ENCODE measurements at places on chromosomes 1 and 21.

DNA sequence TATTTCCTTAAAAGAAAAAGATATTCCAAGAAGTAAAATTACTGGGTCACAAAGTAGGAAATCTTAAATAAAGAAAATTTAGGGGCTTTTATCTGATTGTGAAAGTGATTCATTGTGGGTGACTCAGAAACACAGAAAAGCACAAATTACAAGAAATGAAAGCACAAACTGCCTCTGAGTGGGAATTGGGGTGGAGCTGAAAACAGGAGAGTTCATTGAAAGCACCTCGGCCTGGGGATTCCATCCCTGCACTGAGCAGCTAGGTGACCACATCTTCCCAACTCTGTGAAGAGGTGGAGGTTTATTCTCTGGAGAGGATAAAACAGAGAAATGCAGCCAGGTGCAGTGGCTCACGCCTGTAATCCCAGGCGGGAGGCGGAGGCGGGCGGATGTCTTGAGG is 7.4 kb downstream of the GJA4 start:
- DNase-seq, result no peak

- no peak for DNase-seq
These were observed 121.7 kb downstream of the DTL start for GRCh38 chr1:212157252-212157651.

DNA sequence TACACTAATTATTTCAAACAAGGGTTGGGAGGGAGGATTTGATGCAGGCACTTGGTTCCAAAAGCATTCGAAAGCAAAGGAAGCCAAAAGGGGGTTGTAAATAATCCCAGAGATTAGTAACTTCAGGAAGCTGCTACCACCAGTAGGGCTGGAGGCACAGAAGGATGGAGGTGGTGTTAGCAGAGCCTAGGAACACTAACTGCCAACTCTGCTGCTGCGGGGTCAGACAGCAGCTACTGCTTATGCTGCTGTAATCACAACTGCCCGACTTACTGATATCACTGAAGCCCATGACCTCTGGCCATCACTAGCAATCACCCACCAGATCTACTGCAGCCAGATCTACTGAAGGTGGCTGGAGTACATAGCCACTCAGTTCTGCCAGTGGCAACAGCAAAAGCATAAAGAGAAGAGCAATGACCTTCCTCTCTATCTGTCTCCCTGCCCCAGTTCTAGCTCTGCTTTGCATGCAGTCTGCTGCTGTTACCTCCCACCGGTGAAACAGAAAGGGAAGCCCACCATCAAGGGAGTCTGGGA is 408.5 kb downstream of the PLPP3 start:
- DNase-seq, result no peak

GRCh38 chr21:31552826-31553225 is 106.7 kb upstream of the SOD1 start:
- DNase-seq, result no peak

GRCh38 chr1:89112871-89113613 is 12.9 kb downstream of the GBP2 start:
- no peak for DNase-seq

DNA sequence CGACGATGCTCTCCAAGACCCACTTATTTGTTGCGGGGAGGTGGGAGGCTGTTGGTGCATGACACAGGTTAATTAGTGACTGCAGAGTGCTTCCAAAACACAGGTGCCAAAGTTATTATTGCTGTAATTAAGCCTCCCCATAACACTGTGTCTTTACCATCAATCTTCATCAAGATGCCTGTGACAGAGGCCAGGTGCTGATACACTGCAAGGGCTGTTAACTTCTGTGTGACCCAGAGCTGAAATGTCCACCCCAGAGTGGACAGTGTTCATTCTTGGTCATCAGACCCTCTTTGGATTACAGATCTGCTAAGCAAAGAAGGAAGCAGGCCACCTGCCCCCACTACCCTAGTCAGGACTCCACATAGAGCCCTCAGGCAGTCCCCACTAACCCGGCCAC is 55.5 kb downstream of the CAPN8 start:
- no peak for DNase-seq

GRCh38 chr1:116508085-116508983 is 62.5 kb downstream of the CD58 start:
- DNase-seq, result no peak

- no peak for DNase-seq
These were observed 859.5 kb downstream of the USP25 start for GRCh38 chr21:16589006-16589898.

GRCh38 chr1:8239039-8239305 is 78.9 kb upstream of the SLC45A1 start:
- no peak for DNase-seq

GRCh38 chr1:68198752-68199151 is 33.6 kb downstream of the WLS start:
- no peak for DNase-seq

DNA sequence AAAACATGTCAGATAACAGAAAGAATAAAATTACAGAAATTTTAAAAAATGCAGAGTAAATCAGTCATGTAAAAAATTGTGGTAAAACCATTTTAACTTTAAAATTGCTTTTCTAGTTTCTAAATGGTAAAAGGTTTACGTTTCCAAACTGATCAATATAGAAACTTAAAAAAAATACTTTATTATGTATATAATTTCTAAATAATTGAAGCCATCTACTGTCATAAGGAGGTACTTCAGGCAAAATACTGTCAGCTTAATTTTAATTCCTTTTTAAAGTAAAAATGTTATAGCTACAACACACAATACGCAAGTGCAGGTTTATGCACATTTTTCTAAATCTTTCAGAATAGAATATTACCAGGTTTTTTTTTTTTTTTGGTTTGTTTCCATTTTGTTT is 159.9 kb downstream of the HFM1 start:
- DNase-seq, result no peak

- peak; percentile 3 for DNase-seq
These were observed 69.0 kb downstream of the SLC35A3 start for GRCh38 chr1:100038660-100039287.

DNA sequence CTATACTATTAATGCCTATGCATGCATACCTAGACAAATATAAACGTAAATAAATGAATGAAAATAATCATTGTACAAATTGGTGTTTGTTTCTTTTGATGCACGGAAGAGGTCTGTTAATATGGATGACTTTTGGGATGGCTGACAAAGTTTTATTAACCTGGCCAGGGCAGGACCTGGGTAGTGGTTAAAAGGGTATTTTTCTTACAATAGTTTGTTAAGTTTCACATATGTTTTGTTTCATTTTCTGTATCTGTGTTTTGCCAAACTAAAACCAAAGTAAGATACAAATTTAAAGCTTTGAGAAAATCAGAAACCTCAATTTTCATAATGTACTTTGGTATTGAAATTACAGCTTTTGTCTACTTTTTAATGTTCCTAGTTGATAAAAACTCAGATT is 222.7 kb upstream of the OLFM3 start:
- DNase-seq, result no peak

GRCh38 chr1:85568660-85569059 is 11.9 kb upstream of the CCN1 start:
- no peak for DNase-seq

GRCh38 chr1:87950369-87950768 is 621.7 kb downstream of the LMO4 start:
- no peak for DNase-seq

DNA sequence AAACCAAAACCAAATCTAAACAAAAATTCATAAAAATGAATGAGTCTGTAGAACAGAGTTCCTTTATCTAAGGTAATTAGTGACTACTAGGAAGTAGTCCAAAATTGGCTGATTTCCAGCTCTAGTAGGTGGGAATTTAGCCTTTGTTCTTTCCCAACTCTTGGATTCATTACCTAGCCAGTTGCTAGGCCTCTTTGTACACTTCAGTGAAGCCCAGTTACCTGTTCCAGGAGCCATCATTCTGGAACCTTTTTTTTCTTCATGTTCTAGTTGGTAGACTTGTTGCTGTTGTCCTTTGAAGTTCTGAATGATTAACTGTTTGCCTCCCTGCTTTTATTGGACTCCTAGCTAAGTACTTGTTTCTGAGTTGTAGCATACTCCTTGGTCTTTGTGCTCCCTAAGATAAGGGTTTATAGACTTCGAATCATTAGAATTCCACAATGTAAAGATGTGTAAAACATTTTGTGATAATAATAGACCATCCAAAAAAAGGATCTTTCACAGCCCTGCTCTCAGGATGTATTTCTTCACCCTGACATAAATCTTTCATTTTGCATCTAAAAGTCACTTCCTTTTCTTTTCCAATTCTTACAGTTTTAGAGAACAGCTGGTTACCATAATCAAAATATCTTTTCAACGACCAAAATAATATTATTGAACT is 9.8 kb downstream of the PLA2G4A start:
- no peak for DNase-seq

- no peak for DNase-seq
These were observed 62.5 kb downstream of the POFUT2 start for GRCh38 chr21:45225041-45225740.

GRCh38 chr1:168499688-168500049 is 44.1 kb downstream of the XCL2 start:
- no peak for DNase-seq

DNA sequence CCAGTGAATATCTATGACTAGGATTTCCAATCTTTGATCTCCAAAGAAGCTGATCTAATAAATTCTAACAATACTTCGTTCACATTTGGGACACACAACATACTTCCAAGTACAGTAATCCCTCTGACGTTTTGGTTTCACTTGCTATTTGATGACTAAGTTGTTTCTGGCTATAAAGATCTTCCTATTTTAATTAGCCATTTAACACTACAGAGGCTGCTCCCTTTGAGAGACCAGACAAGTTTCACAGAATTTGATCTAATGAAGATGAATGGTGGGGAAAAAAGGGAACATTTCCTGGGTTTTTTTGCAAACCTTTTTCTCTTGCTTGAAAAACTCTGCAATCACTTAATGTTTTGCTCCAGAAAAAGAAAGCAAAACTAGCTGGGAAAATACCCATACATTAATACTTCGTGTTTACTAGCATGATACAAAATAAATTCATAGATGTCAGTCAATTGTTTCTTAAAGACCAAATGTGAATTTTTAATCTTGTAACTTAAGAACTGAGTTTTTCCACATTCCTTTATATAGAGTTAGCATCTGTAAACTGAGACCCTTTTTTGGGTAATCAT is 28.0 kb upstream of the GLIS1 start:
- DNase-seq, result peak; percentile 26

- DNase-seq, result no peak
These were observed 124.5 kb downstream of the FGGY start for GRCh38 chr1:59421232-59421920.

DNA sequence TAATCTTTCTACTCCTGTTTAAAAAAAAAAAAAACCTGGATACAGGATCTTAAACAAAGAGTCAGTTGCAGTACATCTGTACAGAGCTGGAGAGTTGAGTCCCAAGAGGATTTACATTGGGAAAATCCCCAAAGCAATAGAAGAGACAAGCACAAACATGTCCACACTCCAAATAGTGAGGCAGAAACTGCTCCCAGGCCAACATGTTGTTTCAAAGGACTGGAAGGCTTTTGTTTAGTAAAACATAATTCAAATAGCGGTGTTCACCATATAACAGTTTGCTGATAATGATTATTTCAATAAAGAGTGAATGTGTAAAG is 425.4 kb downstream of the ADGRL2 start:
- no peak for DNase-seq

DNA sequence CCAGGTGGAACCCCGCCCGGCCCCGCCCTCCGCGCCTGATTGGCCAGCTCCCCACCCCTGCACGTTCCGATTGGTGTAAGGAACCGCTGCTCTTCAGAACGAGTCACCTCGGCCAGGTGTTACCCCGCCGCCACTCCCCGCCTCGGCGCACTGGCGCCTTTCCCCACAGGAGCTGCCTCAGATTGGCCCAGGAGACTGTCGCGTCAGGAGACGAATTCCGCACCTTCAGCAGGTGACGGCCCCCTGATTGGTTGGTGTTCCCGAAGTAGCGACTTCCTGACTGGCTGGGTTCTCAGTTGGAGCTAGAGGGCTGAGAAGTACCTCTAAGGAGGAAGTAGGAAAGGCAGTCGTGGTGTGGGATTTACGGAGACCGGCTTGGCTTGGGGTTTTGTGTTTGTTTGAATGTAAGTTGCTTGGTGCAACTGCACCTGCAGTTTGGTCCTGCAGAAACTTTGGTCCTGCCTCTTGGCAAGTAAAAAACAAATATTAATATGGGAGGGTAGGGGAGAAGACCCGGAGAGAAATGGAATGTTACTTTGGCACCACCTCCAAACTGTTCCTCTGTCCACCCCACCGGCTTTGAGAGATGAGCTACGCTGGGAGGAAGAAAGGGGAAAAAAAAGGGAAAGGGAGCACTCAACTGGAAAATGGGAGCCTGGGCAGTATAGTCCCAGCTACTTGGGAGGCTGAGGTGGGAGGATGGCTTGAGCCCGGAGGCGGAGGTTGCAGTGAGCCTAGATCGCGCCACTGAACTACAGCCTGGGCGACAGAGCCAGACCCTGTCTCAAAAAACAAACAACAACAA is 415 bp upstream of the F11R start:
- DNase-seq, result no peak

DNA sequence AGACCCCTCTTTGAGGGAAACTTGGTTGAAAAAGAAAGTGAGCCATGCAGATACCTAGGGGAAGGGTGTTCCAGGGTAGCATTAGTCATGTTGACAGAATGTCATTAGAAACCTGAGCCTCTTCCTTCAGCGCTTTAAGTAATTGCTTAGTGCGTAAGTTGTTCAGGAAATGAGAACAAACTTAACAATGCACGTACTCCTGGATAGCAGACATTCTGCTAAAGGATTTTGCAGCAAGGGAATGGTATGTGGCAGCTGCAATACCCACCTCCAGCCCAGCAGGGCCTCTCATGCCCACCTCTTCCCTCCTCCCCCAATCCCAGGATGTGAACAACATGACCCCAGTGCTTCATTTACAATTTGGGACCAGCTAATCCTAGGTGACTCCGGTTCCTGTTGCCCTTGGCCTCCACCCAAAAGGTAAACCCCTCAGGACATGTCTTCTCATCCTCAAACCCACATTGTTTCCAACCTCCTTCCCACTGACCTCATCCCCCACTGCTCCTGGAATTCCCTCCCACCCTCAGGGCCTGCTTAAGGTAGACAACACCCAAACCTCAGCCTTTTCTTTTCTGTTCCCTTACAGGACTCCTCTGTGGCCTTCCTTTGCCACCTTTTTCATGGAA is 98.0 kb upstream of the BCAR3 start:
- peak; percentile 80 for DNase-seq

- no peak for DNase-seq
These were observed 19.3 kb downstream of the SH2D2A start for GRCh38 chr1:156797212-156797871.

DNA sequence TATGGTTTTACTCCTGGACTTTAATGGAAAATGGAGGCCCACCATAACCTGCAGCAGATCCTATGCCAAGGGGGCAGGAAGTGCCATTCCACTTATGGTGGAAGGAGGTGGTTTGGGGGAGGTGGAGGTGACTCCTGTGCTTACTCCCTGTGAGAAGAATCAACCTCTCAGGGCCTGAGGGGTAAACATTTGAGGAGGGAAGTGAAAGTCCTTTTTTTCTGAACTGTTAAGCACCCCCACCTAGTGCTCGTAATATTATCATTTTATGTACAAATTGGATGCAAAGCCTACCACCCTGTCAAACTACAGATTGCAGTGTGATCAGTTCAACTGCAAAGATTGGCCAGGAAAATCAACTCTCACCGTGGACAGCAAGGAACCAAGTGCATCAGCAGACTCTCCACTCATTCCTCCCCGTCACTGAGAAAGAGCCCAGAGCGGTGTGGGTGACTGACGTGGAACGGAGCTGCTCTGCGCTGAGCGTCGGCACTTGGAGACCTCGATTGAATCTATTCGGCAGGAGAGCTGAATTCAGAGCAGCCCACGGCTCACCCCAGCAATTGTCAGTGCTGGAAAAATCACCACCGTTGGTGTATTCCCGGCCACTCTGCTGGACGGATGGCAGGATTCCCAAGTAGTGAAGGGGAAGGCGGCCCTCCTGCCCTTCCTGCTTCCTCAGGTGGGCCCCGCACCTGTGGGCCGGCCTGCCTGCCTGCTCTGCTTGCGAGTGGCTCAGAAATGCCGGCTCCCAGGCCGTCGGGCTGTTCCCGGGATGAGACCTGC is 46.8 kb upstream of the COX20 start:
- DNase-seq, result no peak

Data from AG04449 (cell line).